ENCODE measurements at places on chromosomes 11 and 22.

GRCh38 chr11:65927904-65928397 lies 8.7 kb downstream of the DRAP1 start:
- DNase-seq = peak; percentile 46

- DNase-seq = no peak
Measured at GRCh38 chr11:109309153-109309552, 112.8 kb upstream of the C11orf87 start.

GRCh38 chr11:129595038-129595962 lies 219.7 kb downstream of the BARX2 start:
- no peak for DNase-seq

GRCh38 chr11:360326-361280 lies 8.7 kb upstream of the B4GALNT4 start:
- no peak for DNase-seq

DNA sequence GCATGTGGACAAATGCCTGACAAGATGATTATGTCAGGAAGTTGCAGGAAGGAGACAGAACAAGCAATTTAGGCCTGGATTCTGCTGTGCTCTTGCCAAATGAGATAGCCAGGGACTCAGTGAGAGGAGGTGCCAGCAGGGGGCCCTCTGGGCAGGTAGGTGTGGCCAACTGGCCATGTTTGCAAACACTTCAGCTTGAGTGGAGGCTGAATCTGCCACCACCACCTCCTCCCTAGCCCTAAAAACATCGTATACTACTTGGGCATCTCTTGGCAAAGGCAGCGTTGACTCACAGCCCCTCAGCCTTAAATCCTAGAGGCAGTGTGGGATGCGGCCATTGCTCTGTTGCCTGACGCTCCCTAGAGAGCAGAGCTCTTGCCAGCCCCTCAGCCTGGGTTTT lies 95.1 kb upstream of the PLET1 start:
- DNase-seq = no peak
